Tibial nerve (tissue), 4 donors: ENCODE measurements at places on chromosomes 12 and 14. TPM values are rescaled to one million over a fixed set of nuclear protein-coding genes. Genes with fewer than 3 reads are reported as not detected.

DNA sequence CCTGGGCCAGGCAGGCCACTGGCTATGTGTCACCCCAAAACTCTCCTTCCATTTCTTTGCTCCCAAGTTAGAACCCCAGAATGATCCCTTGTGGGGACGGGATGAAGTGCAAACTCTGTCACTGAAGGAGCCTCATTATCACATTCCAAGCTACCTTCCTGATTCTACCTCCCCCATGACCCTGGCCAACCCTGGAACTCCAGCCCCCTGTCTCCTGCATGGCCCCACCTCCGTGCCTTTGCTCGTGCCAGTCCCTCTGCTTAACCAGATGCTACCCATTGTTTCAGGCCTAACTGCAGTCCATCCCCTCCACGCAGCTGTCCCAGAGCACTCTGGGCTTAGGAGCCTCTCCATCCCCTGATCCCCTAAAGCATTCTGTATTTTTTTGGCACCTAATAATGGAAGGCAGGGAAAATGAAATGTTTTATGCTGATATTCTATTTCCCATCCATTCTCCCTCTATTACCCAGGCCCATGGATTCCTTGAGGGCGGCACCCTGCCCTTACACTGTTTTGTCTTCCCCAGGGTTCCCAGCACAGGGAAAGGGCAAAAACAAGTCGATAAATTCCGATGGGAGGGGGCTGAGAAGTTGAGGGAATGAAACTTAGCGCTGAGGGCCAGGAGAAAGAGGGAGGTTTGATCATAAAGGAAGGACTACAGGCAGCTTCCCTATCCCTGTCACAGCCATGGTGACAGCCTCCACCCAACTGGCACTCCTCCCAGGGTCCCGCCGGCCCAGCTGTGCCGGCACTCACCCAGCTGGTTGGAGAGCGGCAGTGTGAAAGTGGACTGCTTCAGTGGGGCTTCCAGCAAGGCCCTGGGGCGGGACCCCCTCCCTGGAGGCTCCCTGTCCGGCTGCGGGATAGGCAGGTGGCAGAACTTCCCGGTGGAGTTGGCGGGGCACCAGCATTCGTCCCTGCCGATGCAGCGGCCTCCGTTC, 58.1 kb downstream of the ISCA2 start:
- no peak for DNase-seq

The TIMM9 gene
- 51.9 TPM for total RNA-seq

The TMEM132D gene
- total RNA-seq = not detected

The ENDOU gene
- not detected for total RNA-seq

GRCh38 chr14:95240859-95241813, 78.6 kb downstream of the CLMN start:
- no peak for DNase-seq

GRCh38 chr14:56338674-56339073, 220.5 kb downstream of the PELI2 start:
- DNase-seq = no peak

The A2M gene
- 272 TPM for total RNA-seq

DNA sequence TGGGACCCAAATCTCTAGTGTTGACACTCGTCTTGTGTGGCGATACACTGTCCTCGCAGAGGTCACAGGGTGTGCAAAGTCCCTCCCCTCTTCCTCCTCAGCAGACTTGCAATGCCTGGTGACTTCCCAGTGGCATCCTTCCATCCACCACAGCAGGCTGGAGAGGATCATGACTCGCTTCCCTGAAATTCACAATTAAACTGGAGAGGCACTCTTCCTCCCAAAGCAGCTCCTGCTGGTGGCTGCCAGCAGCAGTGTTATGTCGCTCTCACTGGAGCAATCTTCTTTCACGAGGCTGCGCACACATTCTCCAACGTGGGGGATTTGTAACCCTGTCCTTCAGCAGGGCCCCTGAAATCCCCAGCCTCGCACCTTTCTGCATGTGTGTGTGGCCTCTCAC, 145.2 kb upstream of the TMCC3 start:
- DNase-seq = no peak

DNA sequence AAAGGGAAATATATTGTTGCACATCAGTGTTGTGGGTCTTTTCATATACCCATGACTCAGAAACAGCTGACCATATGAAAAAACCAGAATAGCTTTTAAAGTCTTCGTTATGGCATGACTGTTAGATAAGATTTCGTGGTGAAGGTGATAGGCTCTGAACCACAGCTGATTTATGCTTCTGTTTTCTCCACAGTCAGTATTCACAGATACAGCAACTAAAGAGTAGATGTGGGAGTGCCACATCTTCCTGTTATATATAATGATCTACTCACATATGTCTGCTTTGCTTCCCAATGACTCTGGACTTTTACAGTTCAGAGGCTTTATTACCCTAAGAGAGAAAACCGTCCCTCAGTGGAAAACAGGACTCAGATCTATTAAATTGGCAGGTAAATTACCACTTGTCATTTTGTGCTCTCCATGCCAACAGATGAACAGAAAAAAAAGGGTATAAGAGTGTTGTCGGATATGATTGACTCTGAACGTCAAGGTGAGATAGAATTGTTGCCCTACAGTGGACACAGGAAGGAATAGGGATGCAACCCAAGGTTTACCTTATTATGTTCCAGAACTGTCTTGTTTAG, 1037.1 kb downstream of the GALC start:
- no peak for DNase-seq

DNA sequence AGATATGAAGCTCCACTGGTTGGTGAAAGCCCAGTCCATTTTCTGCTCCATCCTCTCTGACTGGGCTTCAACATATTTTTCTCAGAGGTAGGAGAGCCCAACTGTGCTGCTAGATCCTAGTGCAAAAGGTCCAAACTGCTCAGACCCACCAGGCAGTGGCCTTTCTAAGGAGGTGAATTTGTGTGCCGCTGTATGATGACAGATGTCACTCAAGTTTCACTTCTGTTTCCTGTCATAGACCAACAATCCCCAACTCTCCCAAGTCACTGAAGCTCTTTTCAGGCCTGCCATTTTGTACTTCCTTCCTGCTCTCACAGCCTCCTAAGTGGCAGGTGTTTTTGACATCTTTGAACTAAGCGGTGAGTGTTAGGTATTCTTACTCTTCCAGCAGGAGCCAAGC, 16.4 kb upstream of the RNASE4 start:
- no peak for DNase-seq

- DNase-seq = no peak
Measured at GRCh38 chr12:10366875-10367274, 23.0 kb downstream of the KLRK1 start.

DNA sequence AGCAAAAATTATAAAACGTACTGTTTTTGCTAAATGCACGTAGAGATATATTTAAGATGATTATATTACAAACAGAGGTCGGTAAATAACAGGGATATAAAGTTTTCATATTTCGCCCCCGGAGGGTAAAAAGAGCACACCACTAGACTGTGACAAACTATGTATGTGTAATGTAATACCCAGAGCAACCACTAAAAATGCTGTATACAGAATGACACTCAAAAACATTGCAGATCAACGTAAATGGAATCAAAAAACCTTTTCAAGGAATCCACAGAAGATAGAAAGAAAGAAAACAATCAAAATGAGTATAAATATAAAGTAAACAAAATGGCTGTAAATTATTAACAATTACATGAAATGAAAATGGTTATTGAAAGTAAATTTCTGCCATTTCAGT, 37.6 kb upstream of the PRB4 start:
- no peak for DNase-seq

- DNase-seq = no peak
Measured at GRCh38 chr14:35829449-35829848, 3.3 kb downstream of the BRMS1L start.

DNA sequence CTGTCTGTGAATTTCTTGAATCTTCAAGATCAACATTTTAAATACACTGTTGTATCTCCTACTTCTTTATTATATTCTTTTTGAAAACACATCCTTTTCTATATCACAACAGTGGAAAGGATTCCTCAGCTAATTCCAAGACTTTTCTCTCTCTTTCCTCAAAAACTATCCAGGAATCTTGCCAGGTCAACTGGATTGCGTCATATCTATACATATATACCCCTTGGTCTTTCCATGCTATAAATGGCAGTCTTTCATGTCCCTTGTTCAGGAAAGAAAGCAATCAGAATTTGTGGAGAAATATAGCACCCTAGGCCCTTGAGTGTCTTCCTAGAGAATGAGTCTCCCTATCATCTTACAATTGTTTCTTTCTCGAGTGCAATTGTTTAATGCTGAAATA, 149.0 kb downstream of the KCNA5 start:
- DNase-seq = no peak

DNA sequence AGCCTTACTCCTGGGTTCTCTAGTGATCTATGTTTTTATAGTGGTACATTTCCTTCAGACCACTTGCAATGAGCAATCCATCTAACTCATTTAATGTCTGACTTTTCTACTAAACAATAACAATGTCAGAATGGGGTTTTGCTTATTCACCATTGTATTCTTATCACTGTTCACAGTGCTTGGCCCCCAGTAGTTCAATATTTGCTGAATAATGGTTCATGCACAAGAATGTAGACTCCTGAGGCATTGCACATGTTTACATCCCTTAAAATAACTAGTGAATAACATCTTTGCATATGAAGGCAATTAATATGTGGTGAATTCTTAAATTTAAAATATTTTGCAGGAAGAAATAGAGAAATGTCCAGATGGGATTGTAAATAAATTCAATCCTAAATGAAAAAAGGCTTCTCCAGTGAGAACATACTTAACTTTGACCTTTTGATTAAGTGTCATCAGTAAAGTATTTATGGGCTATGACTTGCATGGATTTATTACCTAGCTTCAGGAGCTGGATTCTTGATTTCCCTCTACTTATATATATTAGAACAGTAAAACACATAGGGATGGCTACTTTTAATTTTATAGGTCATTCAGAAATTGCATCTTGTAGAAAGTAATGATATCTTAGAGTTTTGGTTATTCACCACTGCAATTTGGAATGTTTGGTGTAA, 3.4 kb downstream of the CCER1 start:
- no peak for DNase-seq

GRCh38 chr12:3285570-3285969, 205.4 kb upstream of the PRMT8 start:
- DNase-seq = no peak

The MYH6 gene
- 0.30 TPM for total RNA-seq

- no peak for DNase-seq
Measured at GRCh38 chr14:68709007-68709406, 83.9 kb downstream of the ZFP36L1 start.

DNA sequence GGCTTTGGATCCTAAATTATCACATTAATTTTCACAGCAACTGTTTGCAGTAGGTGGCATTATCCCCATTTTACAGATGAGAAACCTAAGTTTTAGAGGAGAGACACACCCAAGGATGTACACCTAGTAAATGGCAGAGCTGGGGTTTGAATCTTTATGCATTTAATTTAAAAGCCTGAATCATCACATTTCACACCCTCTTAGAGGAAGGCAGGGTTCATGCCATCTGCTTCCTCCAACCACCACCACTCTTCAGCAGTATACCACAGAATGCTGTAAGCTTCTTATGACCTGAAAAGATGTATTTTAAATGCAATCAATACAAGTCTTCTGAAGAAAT, 90.3 kb downstream of the CRADD start:
- DNase-seq = no peak

- no peak for DNase-seq
Measured at GRCh38 chr14:59241121-59241520, 52.7 kb downstream of the DAAM1 start.

The ZFHX2 gene
- 3.9 TPM for total RNA-seq

The CLEC14A gene
- 76.5 TPM for total RNA-seq

The CEBPE gene
- total RNA-seq = not detected

DNA sequence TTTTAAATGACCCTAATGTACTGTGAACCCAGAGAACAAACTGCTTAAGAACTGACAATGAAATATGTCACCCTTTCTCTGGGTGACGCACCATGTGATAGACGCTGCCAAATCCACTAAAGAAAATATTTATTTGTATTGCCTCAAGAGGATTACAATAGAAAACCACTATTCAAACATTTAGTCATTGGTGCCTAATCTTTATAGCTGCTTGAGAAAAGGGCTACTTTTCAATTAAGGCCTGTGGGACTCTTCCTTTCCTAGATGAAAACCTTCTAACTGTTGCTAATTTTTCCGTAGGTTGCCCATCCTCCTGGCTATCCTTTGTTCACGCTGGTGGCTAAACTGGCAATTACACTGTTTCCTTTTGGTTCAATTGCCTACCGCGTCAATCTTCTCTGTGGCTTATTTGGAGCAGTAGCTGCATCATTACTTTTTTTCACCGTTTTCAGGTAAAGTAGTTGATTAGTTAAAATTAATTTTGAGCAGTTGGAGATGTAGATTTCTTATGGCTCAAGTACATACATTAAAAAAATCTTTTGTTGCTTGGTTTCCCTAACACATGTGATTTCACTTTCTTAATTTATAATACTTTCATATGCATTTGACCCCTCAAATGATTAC, 6.0 kb downstream of the TMEM260 start:
- DNase-seq = no peak

GRCh38 chr12:106046301-106046846, 92.4 kb downstream of the NUAK1 start:
- DNase-seq = no peak

The TAS2R8 gene
- total RNA-seq = not detected

DNA sequence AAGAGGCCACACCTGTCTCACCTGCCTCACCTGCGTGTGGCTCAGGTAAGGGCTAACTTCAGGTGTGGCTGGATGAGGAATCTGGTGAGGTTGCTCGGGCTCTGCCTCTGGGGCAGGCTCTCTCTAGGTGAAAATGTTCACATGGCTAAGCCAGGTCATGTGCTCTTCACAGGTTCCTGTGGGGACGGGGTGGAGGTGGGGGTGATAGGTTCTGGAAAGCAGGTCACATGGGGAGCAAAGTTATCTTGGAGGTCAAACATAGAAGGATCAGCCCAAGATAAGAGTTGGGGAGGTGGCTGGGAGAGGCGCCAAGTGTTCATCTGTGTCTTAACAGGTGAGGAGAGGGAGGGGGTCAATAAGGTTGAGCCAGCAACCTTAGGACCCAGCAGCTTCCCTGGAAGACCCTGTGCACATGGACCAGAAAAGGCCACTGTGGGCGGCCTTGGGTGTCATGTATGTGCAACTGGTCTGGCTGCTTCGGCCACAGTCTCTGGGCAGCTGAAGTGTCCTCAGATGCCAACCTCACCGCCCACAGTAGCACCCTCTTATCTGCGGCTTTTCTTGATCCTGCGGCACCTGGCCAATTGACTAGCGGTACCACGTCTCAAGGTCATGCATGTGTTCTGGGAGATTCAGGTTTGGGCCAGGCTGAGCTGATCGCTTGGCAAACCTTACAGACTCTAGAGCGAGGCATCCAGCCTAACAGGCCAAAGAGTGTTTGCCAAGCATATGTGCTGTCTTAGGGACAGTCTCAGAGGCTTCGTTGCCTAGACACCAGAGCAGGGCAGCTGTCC, 60.5 kb downstream of the CACNA1C start:
- no peak for DNase-seq

- no peak for DNase-seq
Measured at GRCh38 chr14:20603813-20604690, 12.9 kb upstream of the RNASE12 start.

DNA sequence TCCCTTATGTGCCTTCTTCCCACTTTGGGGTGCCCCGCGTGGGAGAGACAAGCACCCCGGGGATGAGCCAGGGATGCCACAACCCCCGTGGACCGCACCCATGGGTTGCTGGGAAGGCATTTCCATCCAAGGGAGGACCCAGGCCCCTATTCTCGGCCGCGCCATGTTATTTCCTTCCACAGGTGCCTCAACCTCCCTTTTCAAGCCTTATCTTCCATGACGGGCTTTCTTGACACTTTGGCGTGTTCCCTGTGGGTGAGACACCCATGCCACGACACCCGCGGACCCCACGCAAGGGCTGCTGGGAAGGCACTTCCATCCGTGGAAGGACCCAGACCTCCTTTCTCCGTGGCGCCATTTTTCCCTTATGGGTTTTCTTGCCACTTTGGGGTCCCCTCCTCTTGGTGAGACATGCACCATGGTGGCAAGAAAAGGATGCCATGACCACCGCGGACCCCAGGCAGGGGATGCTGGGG, 269.2 kb downstream of the ALG10 start:
- peak; percentile 2 for DNase-seq
